ENCODE measurements at places on chromosomes 6 and 20. TPM values are rescaled to one million over a fixed set of nuclear protein-coding genes. Genes with fewer than 3 reads are reported as not detected.

GRCh38 chr20:10802236-10802635 lies 128.4 kb upstream of the JAG1 start:
- no peak overlapping the region for H3K4me3 ChIP-seq
- H3K36me3 ChIP-seq, result no peaks in the 10 kb centered on the region
- DNase-seq, result peak; percentile 74
- no peak overlapping the region for H3K27ac ChIP-seq

ZNF341 gene
- total RNA-seq, result 0.99 TPM

CALHM5 gene
- 4.4 TPM for total RNA-seq

SGK2 gene
- 0.26 TPM for total RNA-seq

RHAG gene
- not detected for total RNA-seq

BPIFB4 gene
- not detected for total RNA-seq
